Stimulated activated CD4-positive, alpha-beta T cell treated with anti-CD3 and anti-CD28 coated beads, Interleukin-1b, Interleukin-23, amount 100 ng/mL, for 24 hours (primary cell): ENCODE measurements at places on chromosomes 5 and 9.

DNA sequence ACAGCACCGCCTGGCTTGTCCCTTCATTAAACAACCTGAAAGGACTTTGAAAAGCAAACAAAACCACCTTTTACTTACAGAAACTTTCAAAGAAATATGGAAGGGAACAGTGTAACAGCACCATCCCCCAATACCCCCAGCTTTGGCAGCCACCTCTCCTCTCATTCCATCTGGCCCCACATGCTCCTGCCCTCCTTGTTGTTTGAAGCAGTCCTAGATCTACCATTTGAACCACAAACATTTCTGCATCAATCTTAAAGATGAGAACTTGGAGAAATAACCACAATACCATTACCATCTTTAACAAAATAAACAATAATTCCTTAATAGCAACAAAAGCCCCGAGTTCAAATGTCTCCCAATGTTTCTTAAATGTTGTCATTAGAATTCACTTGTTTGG, 17.8 kb upstream of the COL15A1 start:
- no peak for DNase-seq

- DNase-seq: no peak
These were observed 12.2 kb upstream of the S1PR3 start for GRCh38 chr9:88979021-88979420.

DNA sequence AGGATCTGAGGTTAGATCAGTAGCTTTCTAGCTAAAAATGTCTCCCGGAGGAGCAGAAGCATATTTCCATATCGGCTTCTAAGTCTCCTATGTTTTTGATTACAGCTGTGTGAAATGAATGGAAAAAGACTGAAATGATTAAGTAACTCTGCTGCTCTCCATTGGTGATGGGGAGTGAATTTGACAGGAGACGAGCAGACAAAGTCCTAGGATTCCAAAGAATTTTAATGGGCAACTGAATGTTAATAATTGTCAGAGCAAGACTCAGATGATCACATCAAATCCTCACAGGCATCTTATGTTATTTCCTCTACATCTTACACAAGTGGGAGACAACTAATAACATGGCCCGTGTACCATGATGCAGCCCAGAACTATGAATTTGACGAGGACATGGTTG, 66.8 kb downstream of the LIX1 start:
- no peak for DNase-seq

- no peak for DNase-seq
These were observed 29.4 kb upstream of the SPATA31E1 start for GRCh38 chr9:87853302-87853701.

GRCh38 chr9:121566481-121567465, 67.1 kb upstream of the GGTA1 start:
- no peak for DNase-seq

DNA sequence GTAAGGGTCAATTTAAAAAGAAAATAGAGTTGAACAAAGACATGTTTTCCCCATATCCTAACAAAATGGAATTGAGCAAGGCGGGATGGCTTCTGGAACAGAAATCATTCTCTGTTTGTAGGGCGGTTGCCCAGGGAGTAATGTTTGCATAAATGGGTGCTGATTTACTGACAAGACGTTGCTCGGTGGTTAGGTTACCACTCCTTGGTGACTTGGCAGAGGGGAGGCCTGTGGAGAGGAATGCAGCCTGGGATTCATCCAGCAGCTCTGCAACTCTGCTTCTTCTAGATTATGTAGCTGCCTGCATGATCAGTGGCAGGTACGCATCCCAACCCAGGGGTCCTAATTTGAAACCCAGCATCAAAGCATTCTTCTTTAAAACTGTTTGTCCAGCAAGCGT, 200.2 kb downstream of the CFAP90 start:
- no peak for DNase-seq

- DNase-seq: no peak
These were observed 56.5 kb downstream of the SLC27A6 start for GRCh38 chr5:129021744-129022143.

GRCh38 chr5:96031180-96031579, 69.5 kb upstream of the ELL2 start:
- DNase-seq: no peak

GRCh38 chr5:151414536-151414935, 32.9 kb upstream of the SLC36A1 start:
- DNase-seq: no peak

DNA sequence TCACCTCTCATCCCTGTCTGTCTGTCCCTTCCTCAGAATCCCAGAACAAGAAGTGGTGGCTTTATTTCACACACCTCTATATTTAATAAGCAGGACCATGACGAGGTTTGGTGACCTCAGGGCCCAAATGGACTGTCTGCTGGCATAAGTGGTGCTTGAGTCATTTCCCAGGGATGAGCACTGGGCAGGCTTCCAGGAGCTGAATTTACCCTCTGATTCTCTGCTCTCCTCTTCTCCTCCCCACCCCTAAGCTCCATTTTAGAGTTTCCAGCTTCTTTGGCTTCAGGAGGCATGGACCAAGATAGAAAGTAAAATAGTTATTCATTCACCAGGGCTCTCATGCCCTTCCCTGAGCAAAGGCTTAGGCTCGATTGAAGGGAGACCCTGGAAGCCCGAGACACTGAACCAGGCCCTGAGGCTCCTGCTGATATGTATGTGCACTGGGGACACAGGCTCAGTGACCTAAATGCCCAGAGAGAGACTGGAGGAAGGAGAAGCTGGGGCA, 69.1 kb downstream of the PPARGC1B start:
- DNase-seq: no peak

DNA sequence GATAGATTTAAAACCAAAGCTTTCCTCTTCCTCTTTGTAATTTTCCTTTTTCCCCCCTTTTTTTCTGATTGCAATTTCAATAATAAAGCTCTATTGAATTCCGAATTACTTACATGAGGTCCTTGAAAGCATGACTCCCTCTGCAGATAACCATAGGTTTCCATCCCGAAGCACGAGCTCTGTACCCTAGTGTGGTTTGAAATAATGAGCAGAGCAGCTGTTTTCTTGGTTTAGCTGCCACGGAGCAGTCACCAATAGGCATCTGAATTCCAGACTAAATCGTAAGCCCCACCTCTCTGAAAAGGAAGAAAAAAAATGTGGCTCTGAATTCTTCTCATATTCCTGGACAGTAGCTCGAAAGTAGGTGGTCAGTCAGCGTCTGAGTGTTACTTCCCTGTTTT, 18.5 kb upstream of the GNE start:
- DNase-seq: no peak

GRCh38 chr5:77770293-77771005, 5.7 kb downstream of the TBCA start:
- DNase-seq: no peak

DNA sequence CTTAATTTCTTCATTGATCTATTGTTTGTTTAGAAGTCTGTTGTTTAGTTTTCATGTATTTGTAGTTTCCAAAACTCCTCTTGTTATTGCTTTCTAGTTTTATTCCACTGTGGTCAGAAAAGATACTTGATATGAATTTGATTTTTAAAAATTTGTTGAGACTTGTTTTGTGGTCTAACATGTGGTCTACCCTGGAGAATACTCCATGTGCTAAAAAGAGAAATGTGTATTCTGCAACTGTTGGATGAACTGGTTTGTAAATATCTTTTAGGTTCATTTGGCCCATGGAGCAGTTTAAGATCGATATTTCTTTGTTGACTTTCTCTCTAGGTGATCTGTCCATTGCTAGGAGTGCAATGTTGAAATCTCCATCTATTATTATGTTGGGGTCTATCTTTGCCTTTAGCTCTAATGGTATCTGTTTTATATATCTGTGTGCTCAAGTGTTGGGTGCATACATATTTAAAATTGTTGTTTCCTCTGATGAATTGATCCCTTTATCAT, 150.6 kb upstream of the ATP10B start:
- no peak for DNase-seq

- DNase-seq: no peak
These were observed 40.0 kb downstream of the ADAMTS19 start for GRCh38 chr5:129500101-129500500.

- no peak for DNase-seq
These were observed 72.4 kb downstream of the NUDT12 start for GRCh38 chr5:103490030-103490739.

GRCh38 chr5:120402606-120403005, 61.5 kb upstream of the PRR16 start:
- DNase-seq: no peak

DNA sequence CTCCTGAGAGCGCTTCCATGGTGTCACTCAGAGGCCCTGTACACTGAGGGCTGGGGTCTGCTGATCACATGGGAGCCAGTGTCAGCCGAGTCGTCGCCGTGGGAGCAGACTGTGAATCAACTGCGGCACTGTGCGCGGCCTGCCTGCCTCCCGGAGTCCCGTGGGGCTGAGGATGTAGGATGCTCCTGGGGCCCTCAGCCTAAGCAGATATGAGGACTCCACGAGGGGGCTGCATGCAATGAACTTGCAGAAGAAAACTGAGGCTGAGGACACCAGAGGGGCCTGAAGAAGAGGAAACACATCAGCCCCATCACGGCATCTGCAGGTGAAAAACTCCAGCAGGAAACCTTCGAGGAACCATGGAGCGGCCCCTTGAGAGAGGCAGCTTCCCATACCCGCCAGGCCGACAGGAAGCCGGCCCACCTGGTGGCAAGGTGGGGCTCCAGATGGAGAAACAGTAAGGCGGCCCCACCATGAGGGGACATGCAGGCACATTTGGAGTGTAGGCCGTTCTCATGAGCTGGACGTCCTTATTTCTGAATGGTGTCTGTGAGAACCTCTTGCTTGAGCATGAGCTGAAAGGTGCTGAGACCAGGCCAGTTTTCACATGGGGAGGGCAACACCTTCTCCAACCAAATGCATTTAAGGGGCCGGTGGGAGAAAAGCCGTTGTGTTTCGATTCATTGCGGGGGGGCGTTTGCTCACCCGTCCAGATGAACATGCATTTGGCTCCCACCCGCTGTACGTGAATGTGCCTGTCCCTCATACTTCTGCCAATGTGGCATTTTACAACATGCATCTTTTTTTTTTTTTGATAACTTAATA, 35.2 kb upstream of the ADAMTS2 start:
- no peak for DNase-seq

DNA sequence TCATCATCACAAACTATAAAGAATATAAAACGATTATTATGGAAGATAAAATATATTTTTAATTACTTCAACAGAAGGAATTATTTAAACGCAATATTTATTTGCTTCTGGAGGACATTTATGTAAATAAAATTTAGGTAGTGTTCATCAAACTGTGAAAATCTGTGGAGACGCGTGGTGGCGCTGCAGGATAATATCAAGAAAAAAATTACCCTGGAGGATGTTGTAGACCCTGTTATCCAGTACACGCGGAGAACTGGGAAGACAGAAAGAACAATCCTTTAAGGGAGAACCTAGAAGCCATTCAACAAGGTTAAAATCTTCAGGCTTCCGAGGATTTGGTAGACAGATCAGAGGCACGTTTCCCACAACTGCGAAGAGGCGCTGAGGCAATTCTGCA, at the start of gene PCDHB12:
Gene PCDHB12 (plus strand): TSS at position 242 of the 400 bp plus-strand sequence. CDS start 189 bp downstream, outside the sequence.
- no peak for DNase-seq

DNA sequence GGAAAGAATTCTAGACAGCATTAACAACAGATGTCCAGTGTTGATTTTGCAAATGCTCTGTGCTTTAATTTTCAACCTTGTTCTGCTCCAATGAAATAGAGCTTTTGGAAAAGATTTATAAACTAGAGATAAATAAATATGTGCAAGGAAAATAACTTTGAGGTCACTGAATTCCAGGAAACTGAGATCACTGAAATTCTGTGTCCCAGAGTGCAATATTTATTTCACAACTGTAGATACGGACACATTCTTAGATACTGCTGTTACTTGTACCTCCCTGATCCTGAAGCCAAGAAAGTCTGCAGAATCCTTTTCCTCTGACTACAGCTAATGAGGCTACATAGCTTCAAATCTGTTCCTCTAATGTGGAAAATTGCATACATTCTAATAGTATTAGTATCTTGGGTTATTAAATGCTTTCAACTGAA, 222.9 kb downstream of the DOCK8 start:
- DNase-seq: no peak

DNA sequence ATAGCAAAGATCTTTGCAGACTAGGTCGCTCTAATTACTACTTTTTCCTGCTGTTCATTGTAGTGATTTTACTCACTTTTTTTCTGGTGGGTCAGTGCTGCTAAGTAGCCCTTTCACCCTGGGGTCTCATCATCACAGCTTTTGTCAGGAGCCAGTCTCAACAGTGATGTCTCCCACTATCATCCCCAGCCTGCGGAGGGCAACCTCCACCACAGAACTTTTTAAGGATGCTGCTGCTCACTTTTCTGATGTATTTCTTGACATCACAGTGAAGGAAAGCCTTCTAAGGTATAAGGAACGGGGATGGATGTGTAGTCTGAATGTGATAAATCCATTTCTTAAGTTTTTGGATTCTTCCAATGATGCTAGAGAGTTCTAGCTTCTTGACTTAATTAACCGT, 242.5 kb upstream of the RIOK2 start:
- DNase-seq: no peak

DNA sequence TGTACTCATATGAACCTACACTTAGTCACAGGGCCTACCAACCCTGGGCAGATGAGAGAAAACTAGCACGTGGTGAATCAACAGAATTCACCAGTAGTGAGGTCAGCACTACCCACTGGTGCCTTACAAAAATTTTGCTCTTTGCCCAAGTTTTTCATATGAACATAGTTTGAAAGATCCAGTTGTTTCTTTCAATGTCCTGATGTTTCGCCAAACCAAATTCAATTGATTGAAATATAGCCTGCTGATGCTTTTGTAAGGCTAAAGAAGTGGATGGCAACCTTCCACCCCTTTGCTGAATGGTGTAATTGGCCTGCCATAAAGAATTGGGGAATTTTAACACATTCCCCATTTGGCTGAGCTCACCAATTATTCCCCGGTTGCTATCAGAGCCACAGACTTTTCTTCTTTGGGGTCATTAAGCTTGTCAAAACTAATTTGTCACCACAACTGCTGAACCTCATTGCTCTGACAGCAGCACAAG, 339.2 kb downstream of the GLIS3 start:
- DNase-seq: no peak

DNA sequence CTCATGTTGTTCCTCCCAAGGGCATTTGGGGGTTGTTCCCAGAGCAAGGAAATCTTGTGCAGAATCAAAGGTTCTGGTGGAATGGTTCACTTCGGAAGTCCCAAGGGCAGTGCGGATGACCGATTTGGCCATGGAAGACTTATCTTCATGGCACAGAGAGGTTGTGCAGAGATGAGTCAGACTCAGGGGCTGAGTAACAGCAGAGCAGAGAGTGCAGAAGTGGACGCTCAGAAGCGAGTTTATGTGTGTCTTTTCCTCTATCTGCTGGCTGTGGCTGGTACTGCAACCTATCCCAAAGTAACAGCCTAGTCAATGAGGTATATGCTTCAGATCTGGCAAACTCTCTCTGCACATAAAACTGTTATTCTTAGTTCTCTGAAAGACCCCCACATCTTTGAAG, 118.1 kb downstream of the DPYSL3 start:
- no peak for DNase-seq
